ENCODE measurements at places on chromosomes 1 and 21. TPM values are rescaled to one million over a fixed set of nuclear protein-coding genes. Genes with fewer than 3 reads are reported as not detected.

The GUCA2A gene
- total RNA-seq, result 1.7 TPM

GRCh38 chr1:5909576-5910275 lies 82.5 kb downstream of the NPHP4 start:
- no peak for DNase-seq

- DNase-seq, result no peak
These were observed 85.8 kb upstream of the KCNJ15 start for GRCh38 chr21:38170704-38171682.

GRCh38 chr1:181486098-181486420 lies 2.7 kb downstream of the CACNA1E start:
- DNase-seq, result no peak

Data from HT-29 (cell line).